Left renal pelvis (tissue), 4 donors: ENCODE measurements at places on chromosomes 2 and 18. TPM values are rescaled to one million over a fixed set of nuclear protein-coding genes. Genes with fewer than 3 reads are reported as not detected.
A peak's percentile ranks its signal among the peaks of the same experiment; 100 is the strongest.

DNA sequence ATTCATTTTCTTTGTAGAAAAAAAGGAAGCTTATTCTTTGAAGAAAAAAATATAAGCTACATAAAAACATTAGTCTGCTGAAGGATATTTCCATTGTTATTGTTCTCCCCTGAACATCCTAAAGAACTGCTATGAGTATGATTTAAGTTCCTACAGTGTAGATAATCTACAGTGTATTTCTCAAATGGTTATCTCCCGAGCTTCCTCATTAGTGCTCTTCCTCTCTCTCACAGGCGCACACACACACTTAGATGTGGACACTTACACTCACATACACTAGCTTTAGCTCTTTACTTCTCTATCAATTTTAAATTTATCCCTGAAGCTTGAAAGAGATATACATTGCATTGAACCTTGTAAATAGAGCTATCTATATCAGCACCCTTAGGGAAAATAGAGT is 681.0 kb downstream of the KCNJ3 start:
- no peak for DNase-seq

- DNase-seq = no peak
Observed at GRCh38 chr2:74424995-74425406, 3.5 kb downstream of the WDR54 start.

- DNase-seq = no peak
Observed at GRCh38 chr2:95115418-95115817, 6.2 kb downstream of the MRPS5 start.

DNA sequence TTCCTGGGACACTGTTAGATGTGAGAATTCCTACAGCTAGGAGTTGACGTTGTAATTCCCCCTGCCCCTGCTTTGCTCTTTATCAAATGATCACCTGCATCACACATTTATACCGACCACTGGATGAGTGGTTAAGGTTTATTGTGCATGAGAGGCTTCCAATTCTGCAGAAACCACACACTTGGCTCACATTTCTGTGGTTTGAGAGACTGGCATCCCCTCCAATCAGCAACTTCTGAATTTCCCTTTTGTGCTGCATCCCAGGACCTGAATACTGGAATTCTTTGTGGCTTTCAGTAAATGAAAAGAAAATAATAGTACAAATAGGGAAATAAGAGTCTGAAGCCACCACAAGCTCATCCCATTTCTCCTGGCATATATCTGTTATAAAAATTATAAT is 628.7 kb upstream of the PIK3C3 start:
- DNase-seq = no peak

DNA sequence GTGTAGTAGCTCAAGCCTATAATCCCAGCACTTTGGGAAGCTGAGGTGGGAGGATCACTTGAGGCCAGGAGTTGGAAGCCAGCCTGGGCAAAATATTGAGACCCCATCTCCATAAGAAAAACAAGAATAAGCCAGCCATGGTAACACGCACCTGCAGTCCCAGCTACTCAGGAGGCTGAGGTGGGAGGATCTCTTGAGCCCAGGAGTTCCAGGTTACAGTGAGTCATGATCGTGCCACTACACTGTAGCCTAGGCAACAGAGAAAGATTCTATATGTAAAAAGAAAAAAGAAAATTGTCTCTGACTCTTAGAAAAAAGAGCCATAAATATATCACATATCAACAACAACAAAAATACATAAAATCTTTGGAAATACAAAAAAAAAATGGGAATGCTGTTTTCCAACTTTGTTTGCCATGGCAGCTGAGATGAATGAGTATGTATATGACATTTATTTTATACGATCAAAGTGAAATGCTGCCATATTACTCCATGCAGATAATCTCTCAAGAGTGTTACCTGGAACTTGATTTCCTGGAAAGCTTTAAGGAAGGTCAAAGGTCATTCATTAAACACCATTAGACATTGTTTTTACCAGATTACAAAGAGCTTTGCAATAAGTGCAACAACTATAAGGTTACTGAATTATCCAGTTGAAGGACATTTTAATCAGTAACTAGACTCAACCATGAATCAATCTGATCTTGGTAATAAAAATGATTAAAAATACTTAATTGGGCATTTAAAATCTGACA is 19.7 kb upstream of the DAPL1 start:
- no peak for DNase-seq

SNTG2 gene
- 1.8 TPM for polyA plus RNA-seq

DNA sequence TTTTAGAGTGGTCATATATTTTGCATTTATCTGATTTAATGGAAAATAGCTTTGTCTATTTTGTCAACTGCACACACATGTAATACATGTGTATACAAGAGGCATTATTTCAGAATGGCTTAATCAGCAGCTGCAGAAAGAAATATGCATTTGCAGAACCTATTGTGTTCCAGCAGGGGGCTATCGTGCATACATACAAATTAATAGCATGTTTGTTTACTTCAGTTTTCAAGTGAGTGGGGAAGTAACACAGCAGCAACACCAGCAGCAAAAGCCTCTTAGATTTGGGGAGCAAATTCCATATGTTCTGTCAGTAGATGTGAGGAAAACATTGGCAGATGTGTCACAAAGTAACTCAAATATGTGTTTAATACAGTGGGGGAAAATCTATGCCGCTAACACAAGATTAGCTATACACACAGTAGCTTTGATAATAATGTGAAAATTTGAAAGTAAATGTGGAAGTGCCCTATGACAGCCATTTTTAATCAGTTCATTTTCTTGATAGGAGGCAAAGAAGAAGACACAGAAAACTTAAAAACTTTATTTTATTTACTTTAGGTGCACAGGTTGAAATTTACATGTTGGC is 218.1 kb downstream of the WDR7 start:
- peak; percentile 12 for DNase-seq

DNA sequence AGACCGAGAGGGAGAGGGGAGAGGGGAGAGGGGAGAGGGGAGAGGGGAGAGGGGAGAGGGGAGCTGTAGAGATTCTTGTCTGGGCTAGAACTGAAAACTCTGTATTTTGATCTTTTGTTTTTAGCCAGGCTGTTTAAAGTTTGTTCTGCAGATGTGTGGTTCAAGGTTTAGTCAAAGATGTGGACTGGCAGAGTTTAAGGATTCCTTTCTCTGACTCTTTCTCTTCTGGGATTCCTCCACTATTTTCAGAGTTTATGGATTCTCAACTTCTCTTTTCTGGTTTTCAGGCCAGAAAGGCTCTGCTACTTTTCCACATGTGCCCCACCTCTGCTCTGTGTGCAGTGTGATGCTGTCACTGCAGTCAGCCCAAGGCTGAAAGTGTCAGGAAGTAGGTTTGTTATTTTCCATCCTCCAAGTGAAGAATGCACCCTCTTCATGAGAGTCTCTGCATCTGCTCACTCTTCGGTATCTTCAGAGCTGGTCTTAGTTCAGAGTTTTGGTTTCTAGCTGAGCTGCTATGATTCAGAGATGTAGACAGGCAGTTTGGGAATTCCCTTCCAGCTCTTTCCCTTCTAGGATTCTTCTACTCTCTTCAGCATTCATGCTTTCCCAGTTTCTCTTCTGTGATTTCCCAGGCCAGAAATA is 130.9 kb upstream of the SMAD7 start:
- no peak for DNase-seq

- no peak for DNase-seq
Observed at GRCh38 chr2:101329026-101329425, 20.5 kb upstream of the RNF149 start.

DNA sequence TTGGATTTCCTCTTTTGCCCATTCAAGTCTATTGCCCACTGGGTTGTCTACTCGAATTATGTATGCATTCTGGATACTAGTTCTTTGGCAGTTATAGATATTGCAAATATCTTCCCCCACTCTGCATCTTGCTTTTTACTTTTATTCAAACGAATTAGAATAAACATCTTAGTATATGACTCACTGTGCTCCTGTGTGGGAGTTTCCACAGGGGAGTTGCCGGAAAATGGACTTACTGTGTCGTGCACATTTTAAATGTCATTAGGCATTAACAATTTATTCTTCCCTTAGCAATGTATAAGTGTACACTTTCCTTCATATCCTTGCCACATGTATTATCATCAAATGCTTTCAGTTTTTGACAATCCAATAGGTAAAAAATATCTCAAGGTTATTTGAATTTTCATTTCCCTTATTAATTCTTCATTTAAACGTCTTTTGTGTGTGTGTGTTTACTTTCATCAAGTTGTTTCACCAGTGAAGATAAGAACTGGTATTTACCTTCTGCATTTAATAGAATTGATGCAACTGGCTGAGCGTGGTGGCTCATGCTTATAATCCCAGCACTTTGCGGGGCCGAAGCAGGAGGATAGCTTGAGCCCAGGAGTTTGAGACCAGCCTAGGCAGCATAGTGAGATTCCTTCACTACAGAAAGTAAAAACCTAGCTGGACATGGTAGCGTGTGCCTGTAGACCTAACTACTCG is 4.6 kb upstream of the UGT1A5 start:
- no peak for DNase-seq

DNA sequence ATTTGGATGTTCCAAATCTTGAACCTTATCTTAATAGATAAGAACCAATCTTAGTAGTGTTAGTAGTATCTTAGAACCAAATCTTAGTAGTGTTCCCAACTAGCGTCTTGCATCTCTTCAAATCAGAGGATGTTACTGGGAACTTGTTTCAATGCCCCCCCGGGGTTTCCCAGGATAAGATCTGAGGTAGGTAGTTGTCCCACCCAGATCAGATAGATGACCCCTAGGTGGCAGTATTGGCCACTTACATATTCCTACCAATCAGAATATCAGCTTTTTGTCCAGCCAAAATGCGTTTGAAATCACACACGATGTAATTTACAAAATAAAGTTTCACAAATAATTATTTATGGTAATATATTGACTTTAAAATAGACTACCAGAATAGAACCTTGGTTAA is 314.8 kb downstream of the MBD2 start:
- DNase-seq = no peak

- DNase-seq = no peak
Observed at GRCh38 chr2:11073776-11074175, 81.5 kb upstream of the SLC66A3 start.

DNA sequence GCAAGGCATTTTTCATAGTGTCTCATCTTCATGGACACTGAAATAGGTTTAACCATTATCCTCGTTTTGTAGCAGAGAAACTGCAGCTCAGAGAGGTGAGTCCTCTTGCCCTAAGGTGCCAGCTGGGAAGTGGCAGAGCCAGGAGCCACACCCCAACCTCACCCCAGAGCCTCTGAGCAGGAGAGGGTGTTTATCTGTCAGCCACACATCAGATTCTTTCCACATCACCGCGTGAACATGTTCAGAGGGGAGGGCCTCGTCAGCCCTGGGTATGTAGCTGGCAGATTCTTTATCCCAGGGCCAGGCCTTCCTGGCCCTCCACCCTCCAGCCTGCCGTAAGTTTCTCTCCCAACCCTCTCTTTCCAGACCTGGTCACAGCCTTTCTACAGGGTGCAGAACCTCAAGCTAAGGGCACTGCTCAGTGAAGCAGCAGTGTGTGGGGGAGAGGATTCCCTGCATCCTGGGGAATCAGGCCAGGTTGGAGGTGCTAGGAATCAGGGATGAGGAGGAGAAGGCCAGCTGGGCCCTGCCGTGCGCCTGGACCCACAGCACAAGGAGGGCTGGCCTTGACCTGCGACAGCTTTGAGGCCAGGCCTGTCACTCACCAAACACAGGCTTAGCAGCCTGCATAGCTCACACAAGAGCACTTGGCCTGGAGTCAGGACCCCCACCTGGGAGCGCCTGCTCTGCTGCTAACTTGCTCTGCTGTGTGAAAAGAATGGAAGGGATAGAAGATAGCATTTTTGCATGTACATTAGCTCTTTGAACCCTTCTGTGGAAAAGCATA is 111.3 kb upstream of the MCFD2 start:
- DNase-seq = no peak

- peak; percentile 6 for DNase-seq
Observed at GRCh38 chr2:70247364-70248180, 856 bp downstream of the TIA1 start.

DNA sequence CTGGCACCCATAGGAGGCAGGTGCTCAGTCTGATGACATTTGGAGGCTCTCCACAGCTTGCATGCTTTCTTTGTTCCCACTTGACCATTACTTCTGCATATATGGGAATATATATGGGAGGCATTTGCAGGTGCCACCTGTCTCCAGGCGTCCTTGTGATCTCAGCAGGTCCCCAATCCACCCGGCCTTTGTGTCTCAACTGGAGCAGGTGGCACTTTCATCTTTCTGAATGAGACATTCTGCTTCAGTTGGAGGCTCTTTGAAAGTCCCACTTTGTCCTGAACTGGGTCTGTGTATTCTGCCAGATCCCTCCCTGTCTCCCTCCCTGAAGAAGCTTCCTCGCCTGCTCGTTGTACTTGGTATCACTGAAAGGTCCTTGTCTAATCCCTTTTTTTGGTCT is 318.1 kb upstream of the EPAS1 start:
- DNase-seq = no peak

DNA sequence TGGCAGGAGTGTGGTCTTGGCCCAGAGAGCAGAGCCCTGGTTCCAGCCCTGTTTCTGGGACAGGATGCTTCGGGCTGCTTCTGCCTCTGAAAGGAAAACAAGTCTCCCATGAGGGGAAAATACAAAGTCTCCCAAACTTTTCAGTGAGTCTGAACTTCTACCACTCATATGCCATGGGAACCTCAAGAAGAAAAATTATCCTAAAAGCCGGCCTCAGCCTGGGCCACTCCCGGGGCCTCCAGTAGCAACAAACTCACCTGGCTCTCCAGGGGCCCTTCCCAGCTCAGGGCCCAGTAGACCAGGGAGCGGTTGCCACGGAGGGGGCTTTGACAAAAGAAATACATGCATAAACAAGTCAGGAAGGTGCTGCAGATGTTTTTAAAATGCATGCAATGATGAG is 289.2 kb upstream of the HDAC4 start:
- no peak for DNase-seq

DNA sequence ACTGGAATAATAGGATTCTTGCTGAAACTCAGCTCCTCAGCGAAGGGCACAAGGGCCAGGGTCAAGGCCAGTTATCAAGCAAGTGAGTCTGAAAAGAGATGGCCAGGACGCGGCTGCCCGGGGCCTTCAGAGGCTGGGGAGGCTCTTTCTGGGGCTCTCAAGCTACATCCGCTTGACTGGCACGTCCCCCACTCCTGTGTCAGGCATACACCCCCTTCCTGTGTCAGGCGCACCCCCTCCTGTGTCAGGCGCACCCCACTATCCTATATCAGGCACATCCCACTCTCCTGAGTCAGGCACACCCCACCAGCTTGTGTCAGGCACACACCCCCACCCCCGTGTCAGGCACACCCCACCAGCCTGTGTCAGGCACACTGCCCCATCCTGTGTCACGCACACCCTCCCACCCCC is 91.8 kb downstream of the TPO start:
- no peak for DNase-seq

SKA1 gene
- polyA plus RNA-seq = 6.4 TPM

DNA sequence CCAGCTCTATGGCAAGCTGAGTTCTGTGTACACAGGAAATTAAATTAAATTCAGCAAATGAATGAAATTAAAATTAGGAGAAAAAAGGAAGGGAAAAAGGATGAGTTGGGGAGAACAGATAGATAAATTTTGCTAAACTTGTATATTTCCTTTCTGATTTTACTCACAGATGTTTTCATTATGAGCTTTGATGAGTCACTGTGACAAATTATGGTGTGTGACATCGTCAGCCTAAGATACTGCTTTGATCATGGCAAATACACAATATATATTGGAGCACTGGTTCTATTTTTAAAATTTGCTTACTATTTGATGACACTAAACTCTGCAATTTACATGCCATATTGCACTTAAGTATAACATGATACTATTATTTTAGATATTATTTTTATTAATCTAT is 464.6 kb upstream of the SPHKAP start:
- DNase-seq = no peak

FAM161A gene
- 15.9 TPM for polyA plus RNA-seq
